ENCODE measurements at places on chromosomes 5 and 9.

- no peak for DNase-seq
Measured at GRCh38 chr9:35859310-35859989, 10.8 kb downstream of the OR13J1 start.

GRCh38 chr5:97243353-97243752, 60.3 kb upstream of the RIOK2 start:
- no peak for DNase-seq

DNA sequence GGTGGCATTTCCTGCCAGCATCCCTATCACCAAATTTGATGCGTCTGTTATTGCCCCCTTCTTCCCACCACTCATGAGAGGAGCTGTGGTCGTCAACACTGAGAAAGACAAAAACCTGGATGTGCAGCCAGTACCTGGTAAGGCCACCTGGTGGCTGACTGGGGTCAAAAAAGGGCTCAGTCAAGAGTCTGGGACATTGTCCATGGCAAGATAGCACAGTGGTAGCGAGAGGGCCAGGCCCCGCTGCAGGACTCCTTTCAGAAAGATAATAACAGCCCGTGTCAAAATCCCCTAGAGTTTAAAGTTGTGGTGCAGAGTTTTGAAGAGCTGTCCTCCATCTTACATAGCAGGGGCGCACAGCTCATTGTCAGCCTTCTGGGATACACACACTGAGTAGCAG, 40.8 kb downstream of the CSF1R start:
- DNase-seq, result no peak

DNA sequence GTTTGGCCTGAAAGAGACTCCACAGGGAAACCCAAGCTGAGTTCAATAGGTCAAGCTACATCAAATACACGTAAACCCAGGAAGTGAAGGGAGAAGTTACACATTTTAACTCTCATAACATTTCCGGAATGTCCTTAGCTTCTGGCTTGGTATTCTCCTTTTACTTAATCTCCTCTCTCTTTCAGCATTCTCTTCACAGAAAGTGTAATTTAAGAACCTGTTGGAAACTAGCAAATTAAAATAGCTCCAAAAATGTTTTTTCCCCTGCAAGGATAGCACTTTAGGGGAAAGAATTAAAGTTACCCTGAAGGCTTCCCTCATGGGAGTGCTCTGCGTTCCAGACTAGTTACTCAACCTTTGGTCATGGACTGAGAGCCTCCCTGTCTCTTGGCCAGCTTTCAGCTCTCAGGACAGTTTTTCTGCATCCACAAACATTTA, 292.7 kb upstream of the TARS1 start:
- DNase-seq, result no peak

DNA sequence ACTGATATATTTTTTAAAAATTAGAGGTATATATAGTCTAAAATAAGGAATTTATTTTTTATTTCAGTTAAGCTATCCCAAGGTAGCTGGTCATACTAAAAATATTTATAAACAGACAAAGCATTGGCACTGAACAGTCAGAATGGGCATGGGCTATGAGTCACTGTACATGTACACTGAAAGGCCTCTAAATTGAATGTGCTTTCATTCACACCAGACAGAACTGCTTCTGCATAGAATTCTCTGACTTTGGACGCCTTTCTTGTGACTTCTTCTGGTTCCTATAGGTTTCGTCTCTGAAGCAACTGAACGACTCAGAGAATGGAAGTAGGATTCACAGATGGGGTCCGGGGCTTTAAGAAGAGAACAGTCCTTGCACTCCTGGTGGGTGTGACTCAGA, 394.8 kb upstream of the MEF2C start:
- no peak for DNase-seq

- DNase-seq, result peak; percentile 22
Measured at GRCh38 chr9:34010979-34011378, 37.7 kb downstream of the UBAP2 start.

DNA sequence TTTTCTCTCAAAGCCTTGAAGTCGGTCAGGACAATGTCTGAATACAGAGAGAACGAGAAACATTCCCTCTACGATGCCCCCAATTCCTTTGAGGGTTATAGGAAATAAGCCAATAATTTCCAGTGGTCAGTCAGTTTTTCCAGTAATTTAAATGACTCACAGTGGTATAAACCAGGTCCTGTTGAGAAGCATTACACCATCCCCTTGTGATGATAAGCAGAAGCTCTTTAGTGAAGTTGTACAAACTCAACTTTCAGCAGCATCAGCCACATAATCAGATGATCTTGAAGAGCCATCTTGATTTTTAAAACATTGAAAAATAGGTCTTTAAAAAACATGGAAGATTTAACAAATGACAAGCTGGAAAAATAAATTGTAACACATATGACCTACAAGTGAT, 173.9 kb upstream of the ZNF462 start:
- no peak for DNase-seq

DNA sequence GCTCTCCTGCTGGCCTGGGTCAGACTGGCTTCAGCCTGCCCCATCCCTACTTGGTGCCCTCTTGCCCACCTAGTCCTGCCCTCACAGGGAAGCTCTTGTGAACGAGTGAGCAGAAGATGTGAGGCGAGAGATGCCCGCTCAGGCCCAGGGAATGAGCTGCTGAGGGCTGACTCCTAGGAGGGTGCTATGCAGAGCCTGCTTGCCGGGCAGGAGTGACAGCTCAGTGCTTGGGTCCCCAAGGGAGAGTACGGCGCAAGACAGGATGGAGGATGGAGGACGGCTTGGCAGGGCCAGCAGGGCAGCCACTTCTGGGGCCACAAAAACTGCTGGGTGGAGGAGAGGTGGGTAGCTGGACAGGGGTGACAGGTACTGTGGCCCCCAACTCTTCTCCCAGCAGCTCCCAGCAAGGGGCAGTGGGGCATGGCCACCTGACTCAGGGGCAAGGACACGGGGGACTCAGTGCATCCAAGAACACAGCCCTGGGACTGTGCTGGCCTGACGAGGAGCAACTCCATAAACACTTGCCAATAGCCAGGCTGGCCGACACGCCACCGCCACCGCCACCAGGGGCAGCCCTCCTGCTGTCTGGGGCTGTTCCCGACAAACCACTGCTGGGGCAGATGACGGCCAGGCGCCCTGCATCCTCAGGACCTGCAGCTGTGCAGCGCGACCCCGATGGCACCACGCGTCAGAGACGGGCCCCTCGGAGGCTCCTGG, 55.6 kb upstream of the UBAC1 start:
- DNase-seq, result no peak

- no peak for DNase-seq
Measured at GRCh38 chr5:8058616-8059190, 189.8 kb downstream of the MTRR start.

Data from effector memory CD8-positive, alpha-beta T cell (primary cell).